ENCODE measurements at places on chromosomes 12 and 14.

GRCh38 chr12:77678621-77679020 lies 152.1 kb upstream of the NAV3 start:
- no peak for DNase-seq

DNA sequence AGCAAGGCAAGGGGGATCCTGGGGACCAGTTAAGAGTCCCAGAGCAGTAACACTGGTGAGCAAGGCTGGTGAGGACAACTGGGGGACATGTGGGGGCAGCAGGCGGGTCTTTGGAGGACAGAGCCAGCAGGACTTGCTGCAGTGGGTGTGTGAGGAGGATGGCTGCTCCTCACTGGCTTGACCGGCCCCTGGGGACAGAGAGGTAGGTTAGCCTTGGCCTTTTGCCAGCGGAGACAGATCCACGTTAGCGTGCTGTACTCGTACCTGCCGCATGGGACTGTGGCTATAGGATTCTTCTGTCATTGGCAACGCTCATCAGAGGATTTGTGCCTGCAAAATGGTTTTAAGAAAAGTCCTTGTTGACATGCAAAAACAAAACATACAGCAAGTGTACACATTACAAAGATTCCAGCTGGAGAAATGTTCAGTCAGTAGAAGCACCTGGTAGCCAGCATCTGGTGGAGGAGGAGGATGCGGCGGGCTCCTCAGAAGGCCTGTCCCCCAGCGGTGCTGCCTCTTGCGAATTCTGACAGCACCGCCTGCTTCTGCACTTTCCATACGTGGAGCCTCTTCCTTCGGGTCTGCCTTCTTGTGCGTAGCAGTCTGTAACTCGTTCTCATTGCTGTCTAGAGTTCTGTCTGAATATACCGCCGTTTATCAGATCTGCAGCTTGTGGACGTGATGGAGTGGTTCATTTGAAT lies 91.3 kb downstream of the EP400 start:
- no peak for DNase-seq

GRCh38 chr14:23372509-23372908 lies at the start of gene IL25:
Gene IL25 (plus strand): TSS chr14:23372809.
- no peak for DNase-seq

DNA sequence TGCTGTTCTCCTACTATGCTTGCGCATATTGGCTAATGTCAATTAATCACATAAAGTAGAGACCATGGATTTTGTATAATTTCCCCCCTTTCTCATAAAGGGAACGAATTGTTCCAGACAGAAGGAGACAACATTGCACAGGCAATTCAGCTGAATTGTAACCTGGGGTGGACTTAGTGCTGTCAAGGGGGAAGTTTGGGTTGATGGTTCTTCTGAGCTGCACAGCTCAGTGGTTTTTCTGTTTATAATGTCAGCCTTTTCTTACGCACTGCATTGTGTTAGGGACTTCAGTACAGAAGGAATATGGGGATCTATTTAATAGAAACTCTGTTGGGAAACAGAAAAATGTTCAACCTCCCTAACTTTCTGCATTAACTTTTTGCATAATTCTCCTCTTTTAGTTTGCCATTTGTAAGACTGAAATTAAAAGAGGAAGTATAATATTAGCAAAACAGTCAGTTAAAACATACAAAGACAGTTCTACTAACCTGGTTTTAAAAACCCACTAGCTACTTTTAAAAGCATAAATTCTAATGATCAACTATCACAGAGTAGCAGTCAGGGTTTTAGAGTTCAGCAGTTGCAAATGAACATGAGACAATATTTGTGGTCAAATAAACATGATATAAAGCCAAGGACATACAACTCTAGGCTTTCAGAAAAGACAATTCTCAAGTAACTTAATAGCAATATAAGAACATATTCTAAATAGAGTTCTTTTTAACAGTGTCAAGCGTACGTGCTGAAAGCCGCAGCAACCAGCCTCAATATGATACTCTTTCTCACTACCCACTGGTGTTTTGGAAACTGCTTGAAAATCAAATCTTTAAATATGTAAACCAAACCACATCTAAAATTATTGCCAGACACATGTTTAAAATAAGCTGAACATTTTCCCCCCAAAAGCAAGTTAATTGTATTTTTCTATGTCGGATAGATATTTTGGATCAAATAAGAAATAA lies 393.0 kb downstream of the FSCB start:
- no peak for DNase-seq
